ENCODE measurements at places on chromosomes 11 and 22. TPM values are rescaled to one million over a fixed set of nuclear protein-coding genes. Genes with fewer than 3 reads are reported as not detected.
A peak's percentile ranks its signal among the peaks of the same experiment; 100 is the strongest.

Gene TRIM29
- 31.8 TPM for total RNA-seq

DNA sequence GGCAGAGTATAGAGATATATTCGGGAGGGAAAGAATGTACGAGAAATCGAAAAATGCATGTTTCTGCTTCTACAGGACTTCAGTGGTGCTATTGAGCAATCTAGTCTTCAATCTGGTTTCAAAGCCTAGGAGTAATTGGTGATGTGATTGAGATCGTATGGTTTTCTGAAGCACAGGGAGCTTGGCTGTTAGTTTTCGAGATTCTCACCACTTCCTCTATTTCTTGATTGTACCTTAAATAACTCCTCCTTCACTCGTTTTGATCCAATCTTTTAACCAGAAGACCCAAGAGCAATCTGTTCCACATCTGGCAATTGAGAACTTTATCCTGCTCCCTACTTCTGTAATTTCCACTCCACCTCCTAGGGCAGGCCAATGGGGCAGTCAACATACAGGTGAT lies 518 bp downstream of the CCDC179 start:
- no peak for DNase-seq

GRCh38 chr22:43446916-43447315 lies 35.1 kb downstream of the MPPED1 start:
- peak; percentile 26 for DNase-seq

GRCh38 chr11:78886616-78887015 lies 312.0 kb upstream of the NARS2 start:
- no peak for DNase-seq

Gene FAM227A
- 1.2 TPM for total RNA-seq

DNA sequence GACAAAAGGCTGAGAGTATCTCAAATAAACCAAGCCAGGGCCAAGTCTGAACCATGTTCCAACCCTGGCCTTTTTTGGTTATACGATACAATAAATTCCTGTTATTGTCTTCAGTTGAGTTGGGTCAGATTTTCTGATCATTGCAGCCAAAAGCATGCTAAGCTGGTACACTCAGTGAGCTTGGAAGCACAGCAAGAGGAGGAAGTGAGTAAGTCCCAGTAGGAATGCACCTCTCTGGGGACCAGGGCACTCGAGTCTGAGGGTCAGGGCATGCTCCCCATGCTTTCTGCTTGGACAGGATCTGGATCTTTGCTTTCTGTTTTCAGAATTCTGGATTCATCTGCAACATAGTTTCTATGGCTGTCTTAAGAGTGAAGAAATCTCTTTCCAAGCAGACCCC lies 73.1 kb downstream of the TMPRSS5 start:
- DNase-seq = peak; percentile 33

DNA sequence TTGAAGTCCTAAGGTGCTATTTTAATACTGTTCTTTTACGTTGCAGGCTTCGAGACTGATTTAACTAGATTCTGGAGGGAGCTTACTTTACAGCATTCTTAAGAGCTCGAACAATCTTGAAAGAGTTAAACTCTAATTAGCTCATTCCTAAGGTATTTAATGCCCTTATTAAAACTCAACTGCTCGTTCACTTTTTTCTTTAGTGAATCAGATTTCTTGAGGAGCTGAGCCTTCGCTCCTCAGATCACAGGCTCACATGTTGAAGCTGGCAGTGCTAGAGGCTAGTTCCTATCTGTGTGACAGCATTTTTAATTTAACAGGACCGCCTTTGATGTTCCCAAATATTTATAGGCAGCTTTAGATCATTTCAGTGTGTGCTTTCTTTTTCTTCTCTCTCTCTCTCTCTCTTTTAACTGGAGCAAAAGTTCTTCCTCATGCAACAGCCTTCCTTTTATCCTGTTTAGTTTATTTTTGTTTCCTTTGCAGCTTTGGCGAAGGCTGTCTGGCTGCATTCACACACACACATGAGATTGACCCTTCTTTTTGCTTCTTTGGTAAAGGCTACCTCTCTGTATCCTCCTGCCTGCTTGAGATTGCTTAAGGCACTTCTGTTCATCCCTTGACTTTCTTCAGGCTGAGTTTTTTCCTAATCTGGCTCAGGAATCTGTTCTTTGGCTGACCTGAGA lies 21.0 kb downstream of the ZNRF3 start:
- no peak for DNase-seq

- DNase-seq = no peak
Measured at GRCh38 chr22:49013707-49014106, 814.0 kb downstream of the BRD1 start.

Gene APOL5
- total RNA-seq = not detected

GRCh38 chr22:46352691-46353386 lies 17.3 kb downstream of the TRMU start:
- peak; percentile 67 for DNase-seq

GRCh38 chr11:69968396-69969347 lies 109.4 kb upstream of the ANO1 start:
- DNase-seq = no peak

Gene SGSM1
- total RNA-seq = 0.29 TPM

- DNase-seq = peak; percentile 82
Measured at GRCh38 chr11:67507242-67507863, 609 bp downstream of the CDK2AP2 start.

DNA sequence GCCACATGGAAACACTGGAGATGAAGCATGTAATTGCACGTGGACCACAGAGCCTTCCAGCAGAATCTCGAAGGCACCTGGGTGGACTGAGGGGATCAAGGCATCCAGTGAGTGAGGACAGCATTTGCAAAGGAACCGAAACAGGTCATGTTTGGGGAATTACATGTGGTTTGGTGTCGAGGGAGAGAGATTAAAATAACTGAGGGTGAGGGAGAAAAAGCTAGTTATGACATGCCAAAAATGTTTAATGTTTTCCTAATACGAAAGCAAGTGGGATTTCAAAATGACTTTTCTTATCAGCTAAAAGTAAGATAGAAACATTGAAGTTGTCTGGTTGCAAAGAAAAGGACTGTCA lies 157.1 kb downstream of the BLID start:
- DNase-seq = no peak

GRCh38 chr11:62787005-62787759 lies at the start of gene TMEM179B:
Gene TMEM179B (plus strand): TSS chr11:62787402. CDS start chr11:62787432, 30 bp downstream.
- DNase-seq = peak; percentile 100

DNA sequence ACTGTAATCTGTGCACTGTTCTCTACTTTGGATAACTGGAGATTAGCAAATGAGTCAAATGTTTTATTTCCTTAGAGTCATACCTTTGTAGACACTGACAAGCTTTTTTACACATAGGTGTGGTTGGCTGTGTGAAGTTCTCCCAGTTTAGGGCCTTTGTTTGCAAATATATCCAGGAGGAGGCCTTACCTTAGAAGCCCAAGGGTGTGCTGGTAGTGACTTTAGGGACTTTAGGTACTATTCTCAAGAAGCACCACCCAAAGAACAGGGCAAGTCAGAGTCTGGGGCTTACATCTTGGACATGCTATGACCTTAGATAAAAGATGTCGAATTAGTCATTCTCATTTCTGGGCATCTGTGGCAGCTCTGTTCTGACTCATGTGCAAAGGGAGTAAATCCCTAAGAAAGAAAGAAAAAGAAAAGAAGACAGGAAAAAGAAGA lies 4.8 kb upstream of the FAR1 start:
- DNase-seq = peak; percentile 44

DNA sequence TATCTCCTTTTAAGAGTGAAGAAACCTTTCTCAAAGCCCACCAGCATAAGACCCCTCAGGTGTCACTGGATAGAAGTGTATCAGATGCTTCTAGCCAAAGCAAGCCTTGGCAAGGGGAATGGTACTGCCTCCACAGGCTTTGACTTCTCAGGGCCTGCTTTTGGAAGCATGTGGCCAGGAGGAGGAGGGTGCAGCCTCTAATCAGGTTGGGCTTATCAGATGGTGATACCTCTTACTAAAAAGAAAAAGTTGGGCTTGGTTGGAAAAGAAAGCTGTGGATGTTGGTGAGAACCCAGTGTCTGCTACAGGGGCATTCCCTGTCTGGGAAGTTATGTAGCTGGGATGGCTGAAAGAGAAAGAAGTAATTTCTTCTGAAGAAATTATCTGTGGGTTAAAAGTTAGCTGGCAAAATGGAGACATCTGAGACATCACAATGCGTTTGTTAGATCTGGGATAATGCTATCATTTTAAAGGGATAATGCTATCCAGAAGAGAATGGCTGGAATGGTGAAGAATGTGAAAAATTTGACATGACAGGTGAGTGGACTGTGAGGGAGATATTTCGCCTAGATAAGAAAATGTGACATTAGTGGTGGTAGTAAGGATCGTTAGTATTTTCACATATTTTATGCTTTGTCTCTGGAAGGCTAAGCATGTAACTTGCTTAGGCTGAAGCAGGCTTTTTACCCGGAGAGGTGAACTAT lies 7.2 kb downstream of the APLP2 start:
- DNase-seq = no peak

GRCh38 chr22:27146866-27147633 lies 489.7 kb downstream of the MIAT start:
- DNase-seq = no peak

GRCh38 chr11:23543651-23544222 lies 683.5 kb upstream of the CCDC179 start:
- no peak for DNase-seq

Gene TRIM48
- not detected for total RNA-seq

GRCh38 chr11:73344191-73344607 lies 32.0 kb upstream of the RELT start:
- no peak for DNase-seq

Gene OR6Q1
- not detected for total RNA-seq

DNA sequence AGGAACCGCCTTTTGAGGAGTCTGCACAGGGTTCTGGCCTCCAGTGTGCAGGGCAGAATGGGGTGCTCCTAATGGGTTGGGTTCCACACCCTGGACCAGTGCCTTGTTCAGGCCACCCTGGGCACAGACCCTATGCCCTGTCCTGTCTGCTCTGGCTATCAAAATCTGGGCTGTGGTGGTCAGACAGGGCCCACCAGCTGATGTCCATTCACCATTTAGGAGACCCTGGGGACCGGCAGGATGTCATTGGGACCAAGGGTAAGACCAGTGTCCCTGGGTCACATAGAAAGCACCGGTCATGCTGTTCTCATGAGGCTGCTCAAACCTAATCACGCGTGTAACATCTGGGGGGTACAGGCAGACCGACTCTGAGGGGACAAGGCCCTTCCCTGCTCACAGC lies 37.3 kb downstream of the PARVG start:
- DNase-seq = no peak

Gene C11orf86
- not detected for total RNA-seq

- peak; percentile 66 for DNase-seq
Measured at GRCh38 chr11:125069796-125070195, 6.7 kb downstream of the SLC37A2 start.

DNA sequence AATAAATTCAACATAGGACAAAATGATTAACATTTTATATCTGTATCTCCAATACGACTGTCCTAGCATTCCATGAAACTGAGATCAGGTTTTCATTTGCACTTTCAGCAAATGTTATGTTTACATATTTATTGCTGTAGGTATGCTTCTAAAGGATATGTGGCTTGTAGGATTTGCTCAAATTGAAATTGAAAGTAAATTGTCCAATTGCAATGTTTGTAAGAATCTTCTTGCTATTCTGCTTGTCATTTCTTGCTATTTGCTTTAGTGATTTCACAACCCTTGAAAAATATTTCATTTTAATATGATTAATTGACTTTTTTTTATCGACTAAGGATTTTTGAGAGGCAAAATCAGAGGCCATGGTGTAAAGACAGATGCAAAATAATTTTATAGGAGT lies 904.2 kb upstream of the RAG2 start:
- no peak for DNase-seq

DNA sequence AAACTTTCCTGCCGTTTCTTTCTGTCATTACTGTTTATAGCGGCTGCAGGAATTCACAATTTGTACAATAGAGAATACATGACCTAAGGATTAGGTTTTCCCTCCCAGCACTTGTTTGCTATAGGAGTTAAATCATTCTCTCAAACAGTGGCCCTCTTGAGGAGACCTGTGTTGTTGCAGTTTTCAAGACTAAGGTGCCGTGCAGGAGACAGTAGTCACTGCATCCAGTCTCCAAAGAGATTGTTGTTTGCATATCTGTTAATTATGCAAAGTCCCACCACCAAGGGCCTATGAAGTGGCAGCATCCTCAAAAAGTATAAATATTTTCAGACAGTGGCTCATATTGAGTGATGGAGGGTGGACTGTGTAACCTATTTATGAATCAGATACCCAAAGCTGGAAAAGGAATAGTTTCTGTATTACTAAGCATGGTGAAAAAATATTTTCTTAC lies 2.3 kb downstream of the PRSS23 start:
- DNase-seq = peak; percentile 78

Gene SYCE3
- total RNA-seq = 1.3 TPM

- DNase-seq = no peak
Measured at GRCh38 chr11:113998574-113998973, 23.7 kb downstream of the HTR3A start.

GRCh38 chr11:26767060-26767459 lies 45.2 kb upstream of the SLC5A12 start:
- DNase-seq = no peak

DNA sequence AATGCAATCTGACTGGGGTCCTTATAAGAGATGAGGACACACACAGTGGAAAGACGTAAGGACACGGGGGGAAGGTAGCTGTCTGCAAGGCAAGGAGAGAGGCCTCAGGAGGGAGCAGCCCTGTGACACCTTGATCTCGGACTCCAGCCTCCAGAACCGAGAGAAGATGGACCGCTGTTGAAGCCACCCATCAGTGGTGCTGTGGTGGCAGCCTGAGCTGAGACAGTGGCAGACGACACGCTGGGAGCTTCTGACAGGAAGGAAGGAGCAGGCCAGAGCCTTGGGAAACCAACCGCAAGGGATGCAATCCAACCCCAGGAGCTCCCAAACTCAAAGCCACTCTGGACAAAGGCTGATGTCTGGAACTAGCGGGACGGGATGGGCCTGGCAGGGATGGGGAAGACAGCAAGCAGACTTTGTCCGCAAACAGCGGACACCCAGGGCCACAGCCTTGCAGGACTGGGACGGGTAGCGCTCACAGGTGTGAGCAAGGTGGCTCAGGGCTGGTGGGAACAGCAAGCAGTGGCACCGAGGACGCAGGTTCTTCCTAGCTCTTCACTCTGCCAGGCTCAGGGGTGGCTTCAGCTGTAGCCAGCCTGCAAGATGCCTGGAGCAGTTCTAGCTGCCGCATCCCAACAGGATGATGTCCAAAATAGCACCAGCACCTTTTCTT lies 10.9 kb downstream of the LTO1 start:
- no peak for DNase-seq

- peak; percentile 97 for DNase-seq
Measured at GRCh38 chr11:66880496-66881450, 23.9 kb downstream of the LRFN4 start.

- peak; percentile 83 for DNase-seq
Measured at GRCh38 chr11:65452806-65453490, 30.4 kb downstream of the NEAT1 start.

Gene MAP6
- total RNA-seq = 1.3 TPM

GRCh38 chr11:66219846-66220565 lies 48.4 kb upstream of the RAB1B start:
- no peak for DNase-seq
